ENCODE measurements at places on chromosomes 2 and 18.

- DNase-seq, result no peak
Measured at GRCh38 chr18:24013051-24013450, 1.5 kb upstream of the TTC39C start.

DNA sequence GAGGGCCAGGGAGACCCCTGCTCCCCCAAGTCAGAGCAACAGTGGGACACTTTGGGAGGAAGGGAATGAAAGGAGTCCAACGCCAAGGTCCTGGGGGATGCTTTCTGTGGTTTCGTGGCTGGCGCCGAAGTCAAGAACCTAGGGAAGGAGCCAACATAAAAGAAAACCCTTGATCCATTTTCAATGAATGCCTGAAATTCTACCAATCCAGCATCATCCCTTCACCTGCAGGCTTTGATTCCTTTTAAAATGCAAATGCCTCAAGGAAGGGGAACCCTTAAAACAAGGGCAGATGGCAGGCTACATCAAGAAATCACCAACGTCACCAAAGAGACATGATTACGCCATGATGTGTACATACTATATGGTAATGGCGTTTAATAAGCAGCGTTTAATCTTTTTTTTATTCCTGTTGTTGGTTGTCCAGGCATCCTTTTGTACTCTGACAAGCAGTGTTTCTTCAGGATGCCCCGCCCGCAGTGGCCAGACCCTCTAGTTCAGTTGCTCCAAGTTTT lies 123.3 kb upstream of the SLC1A4 start:
- no peak for DNase-seq

- no peak for DNase-seq
Measured at GRCh38 chr2:165891345-165891744, 62.2 kb downstream of the TTC21B start.

DNA sequence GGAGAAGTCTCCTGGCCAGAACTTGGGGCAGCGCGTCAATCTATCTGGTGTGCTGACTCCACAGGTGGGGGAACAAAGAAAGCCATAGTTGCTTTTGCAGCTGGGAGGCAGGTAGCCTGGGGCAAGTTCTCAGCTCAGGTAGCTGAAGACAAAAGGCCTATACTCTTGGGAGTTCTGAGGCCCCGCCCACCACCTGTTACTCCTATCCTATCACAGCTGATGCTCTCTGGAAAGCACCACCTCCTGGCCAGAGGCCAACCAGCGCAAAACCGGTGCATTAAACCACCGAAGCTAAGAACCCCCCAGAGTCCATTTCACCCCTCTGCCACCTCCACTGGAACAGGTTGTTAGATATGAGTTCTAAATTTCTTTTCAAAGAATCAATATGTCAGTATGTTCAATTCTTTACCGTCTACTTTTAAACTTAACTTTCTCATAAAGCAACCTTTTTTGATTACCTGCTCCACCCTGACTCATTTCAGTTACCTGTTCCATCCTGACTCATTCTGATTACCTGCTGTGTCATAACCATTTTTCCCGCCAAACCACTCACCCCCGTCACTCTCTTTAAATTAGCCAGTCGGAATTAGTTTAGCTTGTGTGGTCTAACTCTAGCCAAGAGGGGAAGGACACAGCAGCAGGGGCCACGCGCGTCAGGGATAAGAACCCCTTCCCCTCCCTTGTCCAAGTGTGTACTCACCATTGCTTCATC lies 43.4 kb downstream of the UPP2 start:
- DNase-seq, result no peak

DNA sequence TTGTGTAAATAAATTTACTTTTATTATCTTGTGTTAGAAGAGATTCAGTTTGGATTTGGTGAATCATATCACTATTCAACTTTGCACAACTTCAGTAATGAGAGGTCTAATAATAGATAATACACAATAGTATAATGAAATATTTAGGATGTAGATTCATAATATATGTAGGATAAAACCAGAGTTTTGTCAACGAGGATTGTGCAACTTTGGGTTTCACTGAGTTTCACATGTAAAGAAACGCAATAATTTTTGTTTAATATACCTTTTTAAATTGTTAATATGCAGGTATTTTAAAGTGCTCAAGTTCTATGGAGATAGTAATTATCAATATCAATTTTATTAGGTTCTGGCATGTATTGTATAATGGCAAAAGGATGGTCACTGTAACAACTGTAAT lies 5.3 kb downstream of the CALCRL start:
- no peak for DNase-seq

- DNase-seq, result no peak
Measured at GRCh38 chr2:181786371-181787228, 104.9 kb upstream of the ITPRID2 start.

- DNase-seq, result no peak
Measured at GRCh38 chr2:137968477-137969417, 4.5 kb downstream of the HNMT start.

DNA sequence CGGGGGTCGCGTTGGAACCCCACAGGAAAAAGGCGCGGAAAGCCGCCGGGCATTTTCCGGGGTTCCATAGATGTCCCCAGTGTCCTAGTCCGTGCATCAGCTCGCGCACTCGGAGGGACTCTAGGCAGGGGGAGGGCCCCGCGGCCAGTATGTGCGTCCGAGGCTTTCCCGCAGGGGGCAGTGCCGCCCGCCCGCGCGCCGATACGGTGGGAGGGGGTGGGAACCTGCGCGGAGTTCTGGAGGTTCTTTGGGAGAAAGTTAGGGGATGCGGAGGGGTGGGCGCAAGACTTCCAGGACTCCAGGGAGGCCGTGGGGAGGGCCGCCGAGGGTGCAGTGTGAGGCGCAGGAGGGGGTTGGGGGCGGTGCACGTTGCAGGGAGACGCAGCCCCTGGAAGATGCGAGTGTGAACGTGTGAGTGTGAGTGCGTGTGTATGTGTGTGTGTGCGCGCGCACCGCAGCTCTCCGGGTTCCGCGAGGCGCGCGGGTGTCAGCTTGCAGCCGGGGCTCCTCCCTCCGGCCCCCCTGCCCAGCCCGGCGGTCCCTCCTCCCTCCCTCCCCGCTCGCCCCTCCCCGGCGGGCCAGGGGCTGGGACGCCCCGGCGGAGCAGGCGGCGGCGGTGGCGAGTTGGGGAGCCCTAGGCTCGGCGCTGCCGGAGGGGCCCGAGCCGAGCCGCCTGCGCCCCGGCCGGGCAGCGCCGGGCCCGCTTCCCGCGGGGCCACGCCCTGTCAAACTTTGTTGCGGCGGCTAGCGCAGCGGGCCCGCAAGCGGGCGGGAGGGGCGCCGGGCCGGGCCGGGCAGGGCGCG lies at the start of gene TCF7L1:
TCF7L1 (plus strand) TSS at position 559 of the 804 bp plus-strand sequence. CDS start 293 bp downstream, outside the sequence.
- DNase-seq, result no peak

GRCh38 chr2:3446381-3446780 lies 66.9 kb downstream of the TRAPPC12 start:
- DNase-seq, result no peak

DNA sequence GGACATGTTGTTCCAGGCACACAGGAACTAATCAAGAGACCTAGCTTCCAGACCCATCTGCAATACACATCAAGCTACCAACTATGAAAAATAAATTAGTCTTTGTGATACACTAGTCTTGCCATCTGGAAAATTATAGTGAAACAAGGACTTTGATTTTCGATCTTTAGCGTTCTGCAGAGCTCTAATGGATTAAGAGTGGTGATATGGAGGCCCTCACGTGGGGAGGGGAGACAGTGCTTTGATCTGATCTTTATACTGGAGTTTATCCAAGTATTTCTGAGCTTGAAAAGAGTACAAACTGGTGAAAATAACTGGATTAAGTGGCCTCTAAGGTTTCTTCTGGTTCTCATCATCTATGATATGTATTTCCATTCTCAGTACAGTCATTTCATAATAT lies 273.4 kb upstream of the CDH7 start:
- no peak for DNase-seq

DNA sequence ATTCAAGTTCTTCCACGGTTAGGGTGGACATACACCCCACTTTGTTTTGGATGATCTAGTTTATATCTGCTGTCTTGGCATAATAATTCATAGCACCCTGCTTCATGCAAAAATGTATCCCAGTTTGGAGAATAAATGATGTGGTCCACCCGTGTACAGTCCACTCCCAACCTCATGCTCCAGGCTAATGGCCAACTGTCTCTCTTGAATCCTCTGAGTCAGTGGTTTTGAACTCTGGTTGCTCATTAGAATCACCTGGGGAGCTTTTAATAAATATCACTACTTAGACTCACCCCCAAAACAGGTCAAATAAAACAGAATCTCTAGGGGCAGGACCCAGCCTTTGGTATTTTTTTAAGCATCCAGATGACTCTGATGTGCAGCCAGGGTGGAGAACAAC lies 78.5 kb downstream of the SDC1 start:
- no peak for DNase-seq

DNA sequence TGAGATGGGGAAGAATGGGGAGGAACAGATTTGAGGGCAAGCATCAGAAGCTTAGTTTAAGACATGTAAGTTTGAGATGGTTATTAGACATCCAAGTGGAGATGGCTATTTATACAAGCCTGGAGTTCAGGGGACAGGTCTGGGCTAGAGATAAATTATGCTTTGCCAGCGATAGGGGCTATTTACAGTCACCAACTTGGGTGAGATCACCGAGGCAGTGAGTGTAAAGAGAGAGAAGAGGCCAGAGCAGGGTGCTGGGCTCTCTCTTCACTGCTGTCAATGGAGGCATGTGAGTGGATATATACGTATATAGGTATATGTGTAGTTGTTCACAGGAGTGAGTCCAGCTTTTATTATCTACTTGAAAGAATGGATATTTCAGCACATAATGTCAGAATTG lies 81.0 kb downstream of the QPCT start:
- no peak for DNase-seq

- DNase-seq, result no peak
Measured at GRCh38 chr18:54232485-54233227, 8.2 kb upstream of the MBD2 start.

DNA sequence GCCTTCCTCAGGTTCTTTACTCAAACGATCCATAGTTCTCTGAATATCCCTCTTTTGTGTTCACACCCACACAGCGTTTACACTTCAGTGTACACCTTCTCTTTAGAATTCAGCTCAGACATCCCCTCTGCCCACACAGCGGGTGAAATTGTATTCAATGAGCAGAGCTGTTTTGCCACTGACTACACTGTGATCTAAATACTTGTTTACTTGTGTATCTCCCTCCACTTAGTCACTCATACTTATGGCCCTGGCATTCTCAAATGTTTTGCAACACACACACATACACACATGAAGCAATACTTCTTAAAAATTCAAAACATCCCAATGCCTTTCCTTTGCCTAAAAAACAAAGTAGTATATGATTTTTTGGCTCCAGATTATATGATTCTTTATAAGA lies 297.1 kb downstream of the TMX3 start:
- no peak for DNase-seq

DNA sequence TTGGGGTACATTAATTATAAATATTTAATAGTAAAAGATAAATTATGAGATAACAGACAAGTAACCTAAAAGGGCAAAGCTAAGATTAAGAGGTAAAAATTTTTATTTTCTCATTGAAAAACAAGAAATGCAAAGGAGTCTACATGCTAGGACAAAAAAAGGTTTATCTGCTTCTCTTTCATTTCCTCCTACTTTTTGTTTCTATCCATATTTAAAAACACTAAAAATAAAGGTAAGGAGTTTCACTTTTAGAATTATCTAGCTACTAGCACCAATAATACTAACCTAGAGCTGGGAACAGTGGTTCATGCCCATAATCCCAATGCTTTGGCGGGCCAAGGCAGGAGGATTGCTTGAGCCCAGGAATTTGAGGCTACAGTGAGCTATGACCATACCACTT lies 1551.7 kb upstream of the SLC39A10 start:
- no peak for DNase-seq

- no peak for DNase-seq
Measured at GRCh38 chr2:160747501-160748170, 254.0 kb upstream of the RBMS1 start.

DNA sequence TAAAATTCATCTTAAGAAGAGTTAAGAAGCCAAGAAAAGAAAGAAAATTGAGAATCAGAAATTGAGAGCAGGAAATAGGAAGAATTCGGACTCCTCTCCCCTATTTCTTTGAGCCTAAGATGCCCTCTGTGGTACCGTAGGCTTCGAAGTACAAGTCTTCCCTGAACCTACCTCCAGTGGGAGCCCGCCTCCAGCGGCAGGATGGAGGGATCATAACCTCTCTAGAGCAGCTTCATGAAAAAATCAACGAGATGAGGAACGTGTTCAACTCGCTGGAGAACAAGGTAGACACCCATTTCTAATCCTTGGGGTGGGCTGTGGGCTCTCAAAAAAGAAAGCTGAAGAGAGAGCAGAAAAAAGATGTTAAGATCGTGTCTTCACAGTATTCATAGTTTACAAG lies 36.3 kb downstream of the ARHGEF33 start:
- no peak for DNase-seq

DNA sequence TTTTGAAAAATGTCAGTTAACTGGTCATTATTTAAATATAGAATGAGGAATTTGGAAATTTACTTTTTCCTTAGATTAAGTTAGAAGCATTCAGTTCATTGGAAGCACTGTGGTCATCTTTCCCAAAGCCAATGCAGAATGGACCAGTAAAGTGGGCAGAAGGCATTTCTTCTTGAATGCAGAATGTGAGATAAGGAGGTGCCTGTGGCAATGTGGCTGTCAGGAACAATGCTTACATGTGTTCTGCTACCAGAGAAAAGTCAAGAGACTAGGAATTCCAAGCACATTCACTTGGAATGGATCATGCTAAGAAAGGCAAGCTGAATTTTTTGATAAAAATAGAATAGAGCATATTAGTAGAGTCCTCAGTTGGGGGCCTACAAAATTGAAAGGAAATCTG lies 295.0 kb upstream of the KCNH7 start:
- no peak for DNase-seq

- no peak for DNase-seq
Measured at GRCh38 chr2:200288670-200289429, 17.6 kb upstream of the SPATS2L start.

- no peak for DNase-seq
Measured at GRCh38 chr2:100818606-100819369, 1.2 kb upstream of the NPAS2 start.

DNA sequence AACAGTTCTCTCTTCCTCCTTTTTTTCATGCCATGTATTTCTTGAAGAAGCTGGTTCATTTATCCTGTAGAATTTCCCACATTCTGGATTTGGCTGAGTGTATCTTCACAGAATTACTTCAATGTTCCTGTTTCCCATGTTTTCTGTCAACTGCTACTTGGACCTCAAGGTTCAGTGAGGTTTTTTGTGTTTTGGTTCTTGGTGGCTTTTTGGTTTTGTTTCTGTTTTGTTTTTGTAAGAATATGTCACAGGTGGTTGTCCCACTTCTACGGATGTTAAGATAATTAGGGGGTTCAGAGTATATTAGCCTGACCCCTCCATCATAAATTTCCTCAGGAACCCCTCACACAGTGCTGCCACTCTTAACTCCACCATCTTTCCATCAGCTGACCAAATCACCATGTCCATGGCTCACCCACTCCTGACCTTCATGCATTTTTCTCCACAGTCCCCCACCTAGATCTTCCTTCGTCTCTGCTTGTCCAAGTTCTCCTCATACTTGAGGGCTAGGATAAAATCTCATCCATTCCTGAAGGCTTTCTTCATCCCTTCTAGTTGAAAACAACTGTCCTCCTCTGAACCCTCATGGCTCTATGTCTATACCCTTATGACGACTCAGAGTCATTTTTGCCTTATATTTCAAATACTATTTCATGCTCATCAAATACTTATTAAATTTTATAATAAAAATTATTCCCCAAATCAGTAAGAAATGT lies 40.4 kb downstream of the PLEKHM3 start:
- DNase-seq, result no peak

GRCh38 chr2:213057977-213058376 lies 93.4 kb downstream of the IKZF2 start:
- DNase-seq, result no peak

Data from T-helper 2 cell (primary cell).